ENCODE measurements at places on chromosomes 12 and 14.

- no peak for DNase-seq
Measured at GRCh38 chr12:74897425-74898211, 312.0 kb downstream of the KCNC2 start.

- DNase-seq = no peak
Measured at GRCh38 chr12:124563401-124563800, 4.0 kb downstream of the NCOR2 start.

DNA sequence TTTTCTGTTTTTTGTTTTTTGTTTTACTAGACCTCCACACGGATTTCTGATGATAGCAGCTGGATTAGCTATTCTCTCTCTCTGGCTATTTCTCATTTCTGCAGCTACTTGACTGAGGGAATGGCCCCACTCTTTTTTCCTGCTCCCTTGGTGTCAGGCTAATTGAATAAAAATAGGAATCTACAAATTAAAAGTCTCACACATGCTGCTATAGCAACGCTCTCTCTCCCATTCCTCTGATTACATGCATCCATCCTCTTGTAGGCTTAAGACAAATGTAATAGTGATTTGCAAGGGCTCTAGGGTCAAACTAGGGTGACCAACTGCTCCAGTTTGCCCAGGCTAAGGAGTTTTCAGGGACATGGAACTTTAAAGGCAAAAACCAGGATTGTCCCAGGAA lies 221.8 kb downstream of the PHLDA1 start:
- DNase-seq = no peak

GRCh38 chr12:91722072-91722471 lies 423.6 kb downstream of the BTG1 start:
- DNase-seq = no peak

GRCh38 chr14:50265029-50265428 lies 33.7 kb upstream of the SOS2 start:
- no peak for DNase-seq

- peak; percentile 29 for DNase-seq
Measured at GRCh38 chr14:54809767-54810166, 92.9 kb downstream of the GCH1 start.

- no peak for DNase-seq
Measured at GRCh38 chr12:94930216-94930654, 73.3 kb downstream of the NDUFA12 start.

- peak; percentile 50 for DNase-seq
Measured at GRCh38 chr14:70882776-70883492, 24.3 kb upstream of the PCNX1 start.

- DNase-seq = no peak
Measured at GRCh38 chr12:88665071-88665470, 84.8 kb upstream of the KITLG start.
